ENCODE measurements at places on chromosomes 12 and 14.

DNA sequence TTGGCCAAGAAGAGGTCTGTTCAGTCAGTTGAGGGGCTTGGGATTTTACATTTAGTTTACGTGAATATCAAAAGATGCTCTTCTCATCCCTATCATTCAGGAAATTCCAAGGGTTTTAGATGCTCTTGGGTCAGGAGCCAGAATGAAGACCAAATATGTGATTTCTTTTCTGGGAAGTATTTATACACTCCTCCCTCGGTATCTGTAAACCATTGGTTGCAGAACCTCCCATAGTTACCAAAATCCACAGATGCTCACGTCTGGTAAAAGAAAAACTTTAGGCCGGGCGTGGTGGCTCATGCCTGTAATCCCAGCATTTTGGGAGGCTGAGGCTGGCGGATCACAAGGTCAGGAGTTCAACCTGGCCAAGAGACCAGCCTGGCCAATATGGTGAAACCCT, 75.9 kb downstream of the TNFAIP2 start:
- no peak for DNase-seq

- no peak for DNase-seq
Observed at GRCh38 chr12:107330831-107331431, 237.6 kb upstream of the CRY1 start.

DNA sequence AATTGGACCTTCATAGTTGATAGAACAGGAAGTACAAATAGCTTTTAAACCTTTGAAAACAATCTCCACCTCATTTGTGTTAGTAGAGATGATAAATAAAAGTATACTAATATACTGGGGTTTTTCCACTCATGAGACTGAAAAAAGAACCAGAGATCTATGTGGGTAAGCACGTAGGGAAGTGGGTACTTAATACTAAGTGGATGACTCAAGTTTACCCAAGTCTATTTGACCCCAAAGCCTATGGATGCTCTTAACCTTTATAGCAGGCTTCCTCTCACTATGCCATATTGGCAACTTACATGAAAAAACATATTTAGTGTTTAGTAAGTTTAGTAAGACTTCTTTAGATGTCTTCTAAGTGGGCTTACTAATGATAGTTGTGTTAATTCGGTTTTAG, 49.2 kb upstream of the CHPT1 start:
- no peak for DNase-seq

DNA sequence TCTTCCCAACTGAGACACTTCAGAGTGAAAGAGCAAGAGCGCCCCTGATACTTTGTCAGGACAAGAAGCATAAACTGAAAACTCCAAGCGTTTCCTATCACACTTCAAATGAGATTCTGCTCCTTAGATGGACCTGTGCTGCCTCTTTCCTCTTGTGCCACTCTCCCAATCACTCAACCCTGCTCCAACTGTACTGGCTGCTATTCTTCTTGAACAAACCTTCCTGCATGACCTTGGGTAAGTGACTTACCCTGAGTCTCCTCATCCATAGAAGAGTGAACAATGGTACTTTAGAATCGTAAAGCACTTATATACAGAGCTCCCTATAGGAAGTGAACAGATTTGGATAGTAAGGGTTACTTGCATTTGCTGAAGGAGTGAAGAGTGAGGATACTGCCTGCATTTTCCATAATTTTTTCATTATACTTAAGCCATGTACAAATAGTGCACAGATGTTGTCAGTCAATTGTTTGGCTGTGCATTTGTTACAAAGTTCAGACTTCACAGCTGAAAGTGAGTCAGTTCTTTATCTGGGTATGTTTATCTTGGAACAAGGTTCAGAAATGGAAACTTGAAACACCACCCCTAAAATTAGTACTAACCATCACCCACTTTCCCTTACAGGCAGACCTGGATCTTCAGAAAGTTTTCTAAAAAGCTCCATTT, 10.8 kb downstream of the MTERF2 start:
- no peak for DNase-seq

- no peak for DNase-seq
Observed at GRCh38 chr12:62351326-62351725, 91.1 kb downstream of the USP15 start.

GRCh38 chr12:110639336-110640141, 25.6 kb downstream of the TCTN1 start:
- no peak for DNase-seq

GRCh38 chr14:65387628-65388027, 24.9 kb upstream of the FUT8 start:
- no peak for DNase-seq

DNA sequence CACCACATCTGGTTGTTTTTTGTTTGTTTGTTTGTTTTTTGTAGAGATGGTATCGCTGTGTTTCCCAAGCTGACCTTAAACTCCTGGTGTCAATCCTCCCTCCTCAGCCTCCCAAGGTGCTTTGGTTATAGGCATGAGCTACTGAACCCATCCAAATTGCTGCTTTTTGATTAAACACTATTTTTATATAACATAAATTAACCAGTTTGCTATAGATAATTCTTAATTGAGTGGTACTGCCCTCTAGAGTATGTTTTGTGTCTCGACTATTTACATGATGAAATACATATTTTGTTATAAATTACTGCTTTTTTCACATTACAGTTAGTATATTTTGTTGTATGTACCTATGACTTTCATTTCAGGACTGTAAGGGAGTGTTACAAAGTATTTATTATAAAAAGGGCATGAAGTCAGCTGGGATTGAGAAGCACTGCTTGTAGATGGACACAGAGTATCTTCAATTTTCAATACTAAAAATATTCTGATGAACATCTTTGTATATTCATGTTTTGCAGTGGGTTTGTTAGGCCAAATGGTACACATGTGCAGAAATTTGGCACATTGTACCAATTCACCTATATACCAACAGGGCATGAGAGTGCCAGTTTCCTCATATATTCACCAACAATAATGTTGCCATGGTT, 14.9 kb upstream of the SCAF11 start:
- DNase-seq = no peak

DNA sequence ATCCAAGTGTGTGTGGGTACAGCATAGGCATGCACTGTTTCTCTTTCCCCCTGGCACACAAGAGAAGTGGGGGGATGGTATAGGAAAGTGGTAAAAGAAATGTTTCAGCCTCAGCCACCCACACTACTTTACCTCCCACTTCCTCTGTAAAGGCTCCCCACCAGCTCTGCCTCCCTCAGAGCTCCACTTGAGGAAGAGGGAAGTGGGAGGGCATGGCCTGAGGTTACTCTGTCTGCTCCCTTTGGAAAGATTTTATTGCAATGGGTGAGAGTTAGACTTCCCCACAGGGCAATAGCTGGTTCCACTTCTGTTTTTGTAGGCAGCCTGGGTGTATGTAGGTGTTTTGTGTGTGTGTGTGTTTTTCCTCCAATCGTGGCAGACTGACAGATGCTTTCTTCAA, 145.3 kb downstream of the SSPN start:
- DNase-seq = no peak

DNA sequence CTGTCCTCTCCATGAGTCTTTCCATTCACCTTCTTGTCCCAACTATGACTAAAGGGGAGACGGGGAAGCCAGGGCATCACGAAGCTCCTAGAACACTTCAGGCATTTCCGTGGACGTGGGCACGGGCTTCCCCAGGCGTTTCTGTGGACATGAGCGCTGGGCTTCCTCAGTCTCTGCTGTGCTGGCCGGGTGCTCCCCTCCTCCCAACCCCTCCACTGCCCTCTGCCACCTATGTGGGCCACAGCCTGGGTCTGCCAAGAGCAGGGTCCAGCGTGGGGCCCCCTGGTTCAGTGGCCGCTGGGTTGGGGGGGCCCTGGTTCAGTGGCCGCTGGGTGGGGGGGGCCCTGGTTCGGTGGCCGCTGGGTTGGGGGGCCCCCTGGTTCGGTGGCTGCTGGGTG, 14.8 kb downstream of the HIP1R start:
- DNase-seq = no peak

DNA sequence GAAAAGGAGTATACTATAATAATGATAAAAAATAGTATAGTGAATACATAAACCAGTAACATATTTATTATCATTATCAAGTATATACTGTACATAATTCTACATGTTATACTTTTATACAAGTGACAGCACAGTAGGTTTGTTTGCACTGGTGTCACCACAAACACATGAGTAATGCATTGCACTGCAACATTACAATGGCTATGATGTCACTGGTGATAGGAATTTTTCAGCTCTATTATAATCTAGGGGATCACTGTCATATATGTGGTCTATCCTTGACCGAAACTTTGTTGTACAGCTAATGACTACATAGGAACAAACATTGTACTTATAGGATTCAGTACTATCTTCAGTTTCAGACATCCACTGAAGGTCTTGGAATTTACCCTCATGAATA, 165.8 kb upstream of the SYT1 start:
- DNase-seq = no peak

- DNase-seq = no peak
Observed at GRCh38 chr14:103164779-103165178, 41.5 kb downstream of the TNFAIP2 start.

- DNase-seq = no peak
Observed at GRCh38 chr14:55625481-55625880, 45.5 kb downstream of the KTN1 start.

DNA sequence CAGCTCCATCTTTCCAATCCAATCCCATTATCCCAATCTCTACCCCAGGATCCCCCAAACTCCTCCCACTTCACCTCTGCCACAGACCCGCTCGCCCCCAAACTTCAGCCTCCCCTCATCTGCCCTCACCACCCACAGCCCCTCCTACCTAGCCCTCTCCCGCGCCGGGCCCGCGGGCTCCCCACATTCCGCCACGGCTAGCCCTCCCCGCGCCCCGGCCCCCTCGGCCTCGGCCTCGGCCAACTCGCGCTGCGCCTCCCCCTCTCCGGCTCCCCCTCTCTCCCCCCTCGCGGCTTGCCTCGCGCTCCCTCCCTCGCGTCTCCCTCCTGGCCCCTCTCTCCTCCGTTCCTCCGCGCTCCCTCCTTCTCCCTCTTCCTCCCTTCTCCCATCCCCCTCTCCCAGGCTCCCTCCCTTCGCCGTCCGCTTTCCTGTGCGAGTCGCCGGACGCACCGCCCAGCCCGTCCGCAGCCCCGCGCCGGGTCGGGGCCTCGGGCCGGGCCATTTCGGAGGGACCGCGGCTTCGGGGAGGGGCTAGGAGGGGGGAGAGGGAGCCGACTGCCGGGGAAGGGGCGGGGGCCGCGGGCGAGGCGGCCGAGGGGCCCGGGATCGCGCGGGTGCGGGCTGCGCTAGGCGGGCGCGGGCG, at the start of gene ATN1:
Gene ATN1 (plus strand): TSS at position 581 of the 643 bp plus-strand sequence. CDS start 6,043 bp downstream, outside the sequence.
- DNase-seq = no peak

DNA sequence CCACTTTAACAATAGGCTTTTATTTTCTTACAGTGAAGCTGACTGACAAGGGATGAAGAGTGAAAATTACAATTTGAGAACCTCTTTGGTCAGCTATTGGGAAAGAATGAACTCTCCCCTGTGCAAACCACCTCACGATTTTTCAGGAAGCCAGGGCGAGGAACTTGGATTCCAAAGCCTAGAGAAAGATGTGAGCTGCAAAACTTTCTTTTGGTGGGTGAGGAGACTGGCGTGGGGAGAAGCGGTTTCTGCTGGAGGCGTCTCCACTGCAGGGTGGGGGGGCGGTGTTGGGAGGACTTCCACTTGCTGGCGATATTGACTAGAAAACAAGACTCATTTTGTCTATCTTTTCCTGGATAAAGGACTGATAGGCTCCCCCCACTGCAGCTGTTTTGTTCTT, 59.3 kb upstream of the VRK1 start:
- DNase-seq = no peak
